ENCODE measurements at places on chromosomes 6 and 20. TPM values are rescaled to one million over a fixed set of nuclear protein-coding genes. Genes with fewer than 3 reads are reported as not detected.

DNA sequence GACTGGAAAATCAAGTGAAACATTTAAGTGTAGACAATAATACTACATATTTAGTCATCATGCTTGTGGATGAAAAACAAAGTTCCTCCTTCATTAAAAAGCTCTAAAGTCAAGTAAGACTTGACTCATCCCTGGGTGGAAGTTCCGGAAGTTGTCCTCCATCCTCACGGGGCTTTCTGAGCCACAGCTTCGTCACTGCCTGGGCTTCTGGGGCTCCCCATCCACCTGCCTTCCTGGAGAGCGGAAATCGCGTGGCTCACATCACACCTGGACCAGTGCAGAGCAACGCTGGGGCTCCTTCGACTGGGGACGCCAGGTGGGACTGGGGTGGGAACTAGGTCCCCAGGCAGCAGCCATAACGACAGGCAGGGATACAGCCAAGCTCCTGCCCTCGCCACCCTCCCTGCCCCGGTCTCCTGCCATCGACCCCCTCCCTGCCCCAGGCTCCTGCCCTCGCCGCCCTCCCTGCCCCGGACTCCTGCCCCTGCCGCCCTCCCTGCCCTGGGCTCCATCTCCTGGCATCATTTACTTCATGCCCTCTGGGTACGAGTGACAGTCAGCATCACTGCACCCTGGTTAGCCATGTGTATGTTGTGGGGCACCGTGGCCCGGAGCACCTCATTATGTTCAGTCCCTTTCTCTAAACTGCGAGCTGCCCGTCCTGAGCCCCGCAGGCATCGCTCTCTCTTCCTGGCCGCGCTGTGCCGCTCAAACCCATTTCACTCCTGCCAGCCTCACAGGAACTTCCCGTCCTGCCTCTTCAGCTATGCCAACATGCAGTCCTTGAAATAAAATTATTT is 12.9 kb downstream of the THBS2 start:
- DNase-seq, result peak; percentile 3

- no peak for DNase-seq
Measured at GRCh38 chr6:2111162-2111677, 134.2 kb downstream of the GMDS start.

ADGRG6 gene
- total RNA-seq, result 13.5 TPM

PPP1R3G gene
- 1.7 TPM for total RNA-seq

PROKR2 gene
- not detected for total RNA-seq

- peak; percentile 57 for DNase-seq
Measured at GRCh38 chr6:44661221-44662008, 273.9 kb downstream of the CDC5L start.

VWA7 gene
- total RNA-seq, result 13.0 TPM

DNA sequence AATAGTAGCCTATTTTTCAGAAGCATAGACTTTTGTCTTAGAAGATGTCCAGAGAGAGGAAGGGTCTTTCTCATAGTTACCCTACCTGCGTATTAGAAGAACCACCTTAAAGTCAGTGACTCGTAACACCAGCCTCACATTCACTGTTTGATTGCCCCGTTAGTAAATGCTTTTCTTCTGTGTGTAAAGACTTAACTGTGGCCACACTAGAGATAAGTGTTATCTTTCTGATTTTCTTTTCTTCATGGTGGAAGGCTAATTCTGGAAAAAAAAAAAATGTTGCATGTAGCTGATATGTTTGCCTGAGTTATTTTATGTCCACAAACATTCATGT is 83.9 kb downstream of the SAMD3 start:
- DNase-seq, result no peak

DEFB124 gene
- not detected for total RNA-seq

CRIP3 gene
- 7.3 TPM for total RNA-seq

GRCh38 chr20:32024683-32025295 is 14.6 kb downstream of the CCM2L start:
- DNase-seq, result no peak

- no peak for DNase-seq
Measured at GRCh38 chr6:25898289-25898977, 24.4 kb upstream of the SLC17A3 start.

RAB44 gene
- 0.14 TPM for total RNA-seq

BFSP1 gene
- 0.27 TPM for total RNA-seq

- no peak for DNase-seq
Measured at GRCh38 chr20:32522526-32522775, 62.7 kb downstream of the NOL4L start.

- DNase-seq, result no peak
Measured at GRCh38 chr6:157877149-157877548, 54.1 kb downstream of the SNX9 start.

ABCC10 gene
- 38.1 TPM for total RNA-seq

SLC22A3 gene
- 50.2 TPM for total RNA-seq

GRCh38 chr6:97850458-97851212 is 567.6 kb upstream of the MMS22L start:
- no peak for DNase-seq

GRCh38 chr6:132484680-132485018 is 28.3 kb downstream of the STX7 start:
- DNase-seq, result no peak

- no peak for DNase-seq
Measured at GRCh38 chr6:76174722-76175121, 102.3 kb upstream of the IMPG1 start.
